Spinal cord (tissue), 10 donors: ENCODE measurements at places on chromosomes 1 and 21. TPM values are rescaled to one million over a fixed set of nuclear protein-coding genes. Genes with fewer than 3 reads are reported as not detected.

Gene CFAP74
- 4.1 TPM for total RNA-seq

Gene KIAA0040
- 2.9 TPM for total RNA-seq

Gene KRTAP26-1
- not detected for total RNA-seq

Gene CNIH3
- 8.3 TPM for total RNA-seq

Gene ARHGAP30
- total RNA-seq, result 4.2 TPM

Gene RPE65
- 4.0 TPM for total RNA-seq
